Right lung (tissue), 10 donors: ENCODE measurements at places on chromosomes 12 and 14.

- DNase-seq = no peak
Measured at GRCh38 chr12:117441751-117442150, 80.3 kb upstream of the NOS1 start.

DNA sequence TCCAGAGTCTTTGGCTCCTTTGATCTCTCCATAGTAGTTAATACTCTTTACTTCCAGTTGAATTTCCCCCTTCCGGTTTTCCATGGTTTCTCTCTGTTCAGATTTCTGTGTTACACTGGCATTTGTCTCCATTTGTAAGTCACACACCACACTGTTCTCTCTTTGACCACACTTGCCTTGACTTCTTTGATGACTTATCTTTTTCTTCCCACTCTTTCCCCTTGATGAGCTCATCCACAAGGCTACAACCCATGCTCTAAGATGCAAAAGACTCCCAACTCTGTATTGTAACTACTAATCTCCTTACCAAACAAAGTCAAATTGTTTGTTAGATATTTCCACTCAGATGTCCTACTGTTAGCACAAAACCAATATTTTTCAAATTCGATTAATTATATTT lies 242.7 kb upstream of the E2F7 start:
- DNase-seq = no peak

- DNase-seq = no peak
Measured at GRCh38 chr12:120925740-120926563, 21.8 kb upstream of the SPPL3 start.

- no peak for DNase-seq
Measured at GRCh38 chr14:51884086-51884927, 23.9 kb downstream of the GNG2 start.

GRCh38 chr14:52895000-52895399 lies 55.9 kb downstream of the FERMT2 start:
- DNase-seq = no peak

- no peak for DNase-seq
Measured at GRCh38 chr12:122090759-122091515, 12.4 kb downstream of the MLXIP start.

DNA sequence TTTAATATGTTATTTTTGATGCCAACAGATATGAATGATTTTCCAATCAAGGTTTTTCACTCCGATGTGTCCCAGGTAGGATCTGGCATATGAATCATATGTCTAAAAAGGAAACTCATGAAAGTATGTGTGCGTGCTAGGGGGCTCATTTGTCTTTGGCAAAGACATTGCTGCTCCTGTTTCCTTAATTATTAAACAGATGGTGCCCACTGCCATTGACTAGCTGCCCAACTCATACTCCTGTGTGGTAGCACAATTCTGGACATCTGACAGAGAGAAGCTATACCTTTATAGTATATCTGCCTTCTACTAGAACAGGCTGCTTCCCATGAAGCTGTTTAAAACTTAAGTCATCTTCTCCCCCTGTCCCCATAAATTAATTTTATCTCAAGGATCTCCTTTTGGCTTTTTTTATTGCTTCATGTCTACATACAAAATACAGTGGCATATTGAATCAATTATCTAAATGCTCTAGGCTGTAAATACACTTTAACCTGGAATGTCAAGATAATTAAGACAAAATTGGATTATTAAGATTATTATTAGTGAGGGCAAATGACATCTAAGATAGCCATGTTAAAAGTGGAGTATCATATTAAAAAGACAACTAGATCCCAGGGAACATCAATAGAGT lies 1.4 kb upstream of the PDE3A start:
- DNase-seq = no peak

- peak; percentile 42 for DNase-seq
Measured at GRCh38 chr12:98998697-98999299, 353.7 kb downstream of the APAF1 start.

DNA sequence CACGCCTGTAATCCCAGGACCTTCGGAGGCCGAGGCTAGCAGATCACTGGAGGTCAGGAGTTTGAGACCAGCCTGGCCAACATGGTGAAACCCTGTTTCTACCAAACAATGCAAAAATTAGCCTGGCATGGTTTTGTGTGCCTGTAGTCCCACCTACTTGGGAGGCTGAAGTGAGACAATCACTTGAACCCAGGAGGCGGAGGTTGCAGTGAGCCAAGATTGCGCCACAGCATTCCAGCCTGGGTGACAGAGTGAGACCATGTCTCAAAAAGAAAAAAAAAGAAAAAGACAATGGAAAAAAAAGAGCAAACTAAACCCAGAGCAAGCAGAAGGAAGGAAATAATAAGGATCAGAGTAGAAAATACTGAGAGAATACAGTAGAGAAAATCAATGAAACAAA lies 5.4 kb downstream of the CHURC1 start:
- no peak for DNase-seq
